Activated CD4-positive, CD25-positive, alpha-beta regulatory T cell treated with anti-CD3 and anti-CD28 coated beads, Interleukin-2, amount 50 U/mL, for 72 hours (primary cell): ENCODE measurements at places on chromosomes 13 and 19.

- no peak for DNase-seq
These were observed 353.2 kb downstream of the SPRY2 start for GRCh38 chr13:79987761-79988160.

DNA sequence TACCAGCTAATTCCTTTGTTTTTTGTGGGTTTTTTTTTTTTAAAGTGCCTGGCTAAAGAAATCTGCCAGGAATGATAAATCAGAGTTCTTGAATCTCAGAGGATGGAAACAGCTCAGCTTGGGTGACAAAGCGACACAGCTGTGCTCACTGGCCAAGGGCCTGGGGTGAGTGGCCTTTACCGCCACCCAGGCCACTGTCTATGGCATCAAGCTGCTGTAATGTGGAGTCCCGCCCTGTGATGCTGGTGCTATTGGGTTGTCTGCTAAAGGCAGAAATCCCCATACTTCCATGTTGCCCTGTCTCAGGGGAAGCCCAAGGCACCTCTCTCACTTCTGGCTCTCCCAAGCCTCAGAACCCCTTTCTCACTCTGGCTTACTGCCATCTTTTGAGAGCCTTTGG is 82.6 kb upstream of the FARP1 start:
- DNase-seq, result no peak

DNA sequence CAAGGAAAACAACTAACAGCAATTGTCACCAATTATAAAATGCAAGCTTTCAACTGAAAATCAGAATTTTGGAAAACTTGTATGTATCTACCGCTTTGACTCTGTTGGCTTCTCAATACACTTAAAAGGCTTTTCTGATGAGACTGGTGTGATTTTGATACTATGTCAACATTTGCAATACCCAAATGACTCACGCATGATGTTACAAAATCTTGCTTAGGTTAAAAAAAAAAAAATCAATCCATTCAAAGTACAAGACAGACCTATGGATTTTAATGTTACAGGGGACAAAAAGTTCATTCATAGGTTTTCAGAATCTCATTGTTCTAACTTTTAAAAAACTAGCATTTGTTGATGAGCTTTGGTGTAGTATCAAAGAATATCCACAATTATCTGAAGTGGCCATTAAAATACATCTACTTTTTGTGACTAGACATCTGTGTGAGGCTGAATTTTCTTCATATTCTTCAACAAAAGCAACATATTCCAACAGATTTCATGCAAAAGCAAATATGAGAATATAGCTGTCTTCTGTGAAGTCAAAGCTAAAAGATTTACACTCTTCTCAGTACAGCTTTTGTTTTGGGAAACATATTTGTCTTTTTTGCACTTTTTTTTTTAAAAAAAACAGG is 10.7 kb downstream of the ELF1 start:
- DNase-seq, result no peak

DNA sequence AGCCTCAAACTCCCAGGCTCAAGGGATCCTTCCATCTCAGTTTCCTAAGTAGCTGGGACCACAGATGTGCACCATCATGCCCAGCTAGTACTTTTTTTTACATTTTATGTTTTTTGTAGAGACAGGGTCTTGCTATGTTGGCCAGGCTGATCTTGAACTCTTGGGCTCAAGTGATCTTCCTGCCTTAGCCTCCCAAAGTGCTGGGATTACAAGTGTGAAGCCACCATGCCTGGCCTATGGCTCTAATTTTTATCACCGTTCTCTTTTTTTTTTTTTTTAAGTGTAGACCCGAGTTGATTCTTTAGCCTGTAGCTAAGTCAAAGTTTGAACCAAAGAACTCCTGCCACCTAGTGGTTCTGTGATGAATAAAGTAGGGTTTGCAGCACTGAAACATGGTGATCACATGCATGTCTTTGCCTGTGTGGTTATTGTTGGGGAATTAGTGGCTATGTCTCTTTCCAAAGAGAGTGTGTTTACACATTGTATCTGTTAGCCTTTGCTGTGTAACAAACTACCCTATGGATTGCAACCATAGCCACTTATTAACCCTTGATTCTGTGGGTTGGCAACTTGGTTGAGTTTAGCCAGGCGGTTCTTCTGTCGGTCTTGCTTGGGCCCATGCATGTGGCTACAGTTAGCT is 11.6 kb downstream of the NFILZ start:
- no peak for DNase-seq

DNA sequence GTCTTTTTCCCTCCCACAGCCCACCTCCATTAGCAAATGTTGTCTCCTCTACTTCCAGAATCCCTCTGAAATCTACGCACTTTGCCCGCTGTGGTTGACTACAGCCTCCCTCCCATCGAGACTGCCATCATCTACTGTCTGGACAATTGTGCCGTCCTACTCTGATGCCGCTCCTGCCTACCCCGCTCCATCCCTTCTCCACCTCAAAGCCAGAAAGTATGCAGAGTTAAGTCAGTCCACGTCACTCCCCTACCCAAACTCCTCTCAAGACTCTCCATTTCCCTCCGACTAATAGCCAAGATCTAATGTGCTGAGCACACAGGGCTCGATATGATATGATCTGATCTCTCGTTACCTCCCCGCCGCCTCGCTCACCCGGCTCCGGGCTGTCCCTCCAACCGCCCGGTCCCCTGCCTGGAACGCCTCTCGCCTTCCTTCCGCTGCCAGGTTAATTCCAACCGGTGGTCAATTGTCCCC is 556 bp downstream of the CACTIN start:
- DNase-seq, result no peak

- no peak for DNase-seq
These were observed 43.4 kb downstream of the BICRA start for GRCh38 chr19:47652285-47652684.

- no peak for DNase-seq
These were observed 11.3 kb upstream of the FOSB start for GRCh38 chr19:45456500-45456815.
